ENCODE measurements at places on chromosomes 3 and 15.

GRCh38 chr3:197337656-197338055 lies 39.2 kb upstream of the DLG1 start:
- no peak for DNase-seq

- no peak for DNase-seq
Observed at GRCh38 chr15:77144026-77144425, 73.1 kb upstream of the TSPAN3 start.

GRCh38 chr3:1057436-1057835 lies 35.4 kb upstream of the CNTN6 start:
- no peak for DNase-seq

DNA sequence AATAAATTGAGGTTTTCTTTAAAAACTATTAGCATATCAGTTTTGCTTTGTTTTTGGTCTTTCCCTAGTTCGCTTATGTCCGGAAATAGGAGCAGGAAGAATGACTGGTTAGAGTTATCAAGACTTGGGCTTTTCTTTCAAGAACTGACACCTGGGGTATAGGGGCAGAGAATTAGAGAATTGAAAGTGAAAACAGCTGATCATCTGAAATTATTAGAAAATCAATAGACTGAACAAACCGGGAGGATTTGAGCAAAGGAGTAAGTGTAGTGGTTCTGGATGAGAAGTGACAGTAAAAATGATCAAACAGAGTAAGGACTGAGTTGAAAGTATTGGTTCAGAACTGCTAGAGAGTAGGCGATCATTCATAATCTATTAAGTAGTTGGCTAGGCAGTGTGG lies 6.0 kb downstream of the MINDY2 start:
- DNase-seq, result no peak

GRCh38 chr3:43670635-43671522 lies 19.9 kb upstream of the ABHD5 start:
- DNase-seq, result no peak

- no peak for DNase-seq
Observed at GRCh38 chr3:8767667-8768363, 1.6 kb downstream of the OXTR start.

- no peak for DNase-seq
Observed at GRCh38 chr3:45684327-45684892, 4.8 kb upstream of the SACM1L start.

DNA sequence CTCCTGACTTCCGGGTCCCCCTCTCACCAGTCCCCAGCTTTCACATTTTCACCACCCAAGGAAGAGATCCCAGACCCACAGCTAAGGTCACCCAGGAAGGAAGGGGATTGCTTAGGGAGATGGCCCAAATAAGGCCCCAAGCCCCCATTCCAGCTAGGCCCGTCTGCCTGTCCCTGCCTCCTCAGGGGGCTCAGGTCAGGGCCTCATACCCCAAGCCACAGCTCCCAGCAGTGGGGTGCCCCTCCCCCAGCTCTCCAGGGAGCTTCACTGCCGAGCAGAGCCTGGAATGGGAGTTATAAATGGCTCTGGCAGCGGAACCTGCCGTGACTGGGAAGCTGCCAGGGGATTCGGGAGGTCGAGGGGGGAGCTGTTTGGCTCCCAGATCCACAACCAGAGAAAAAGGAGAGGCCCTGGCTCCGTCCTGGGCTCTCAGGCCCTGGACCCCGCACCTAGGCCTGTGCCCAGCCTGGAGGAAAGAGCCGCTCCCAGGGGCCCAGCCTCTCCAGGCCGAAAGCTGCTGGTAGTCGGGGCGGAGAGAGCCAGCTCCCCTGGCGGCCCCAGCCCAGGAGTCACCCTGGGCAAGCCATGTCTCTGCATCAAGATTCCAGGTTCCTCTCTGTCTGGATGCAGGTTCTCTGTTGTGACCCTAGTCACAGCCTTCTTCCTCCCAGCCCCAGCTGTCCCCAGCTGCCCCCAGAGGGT lies 550 bp downstream of the CCDC9B start:
- no peak for DNase-seq

DNA sequence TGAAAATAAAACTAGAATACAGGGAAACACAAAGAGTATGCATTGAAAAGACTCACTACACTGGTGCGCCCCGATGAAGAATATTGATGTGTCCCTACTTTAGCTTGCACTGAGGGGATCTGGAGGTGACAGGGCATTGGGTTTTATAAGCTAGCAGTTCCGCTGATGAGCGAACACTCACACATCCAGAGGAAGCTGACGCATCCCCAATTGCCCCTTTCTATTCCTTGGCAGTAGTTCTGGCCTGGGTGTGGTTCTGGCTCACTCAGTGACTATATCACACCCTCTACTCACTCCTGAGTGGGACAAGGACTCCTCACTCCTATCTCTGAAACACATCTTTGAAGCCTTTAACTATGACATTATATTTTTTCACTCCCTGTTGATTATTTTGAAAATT lies 71.0 kb downstream of the B3GNT5 start:
- no peak for DNase-seq
